Aorta (tissue), 5 donors: ENCODE measurements at places on chromosomes 6 and 20.

DNA sequence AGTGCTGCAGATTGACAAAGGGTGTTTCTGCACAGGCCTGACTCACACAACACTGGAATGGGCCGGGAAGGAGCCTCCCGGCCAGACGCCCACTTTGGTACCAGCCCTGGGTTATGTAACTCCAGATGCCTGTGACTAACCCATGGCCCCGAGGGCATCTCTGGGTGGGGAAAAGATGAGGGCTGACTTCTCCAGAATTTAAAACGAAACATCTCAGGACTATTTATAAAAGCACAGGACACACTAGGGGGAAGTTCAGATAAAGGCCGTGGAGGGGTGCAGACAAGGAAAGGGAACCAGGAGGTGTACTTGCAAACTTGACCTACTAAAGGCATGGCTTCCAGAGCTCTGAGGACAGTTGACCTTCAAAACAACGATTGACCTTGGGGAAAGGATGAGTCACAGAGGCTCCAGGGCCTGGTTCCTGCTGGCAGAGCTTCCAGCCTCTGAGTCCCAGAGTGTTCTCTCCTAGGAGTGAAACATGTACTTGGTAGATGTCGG lies 196.9 kb downstream of the NFATC2 start:
- no peak for DNase-seq
- H3K27ac ChIP-seq: no peak overlapping the region
- H3K4me1 ChIP-seq: no peaks in the 10 kb centered on the region
- no peak overlapping the region for H3K4me3 ChIP-seq
- no peaks in the 10 kb centered on the region for H3K36me3 ChIP-seq
- H3K27me3 ChIP-seq: no peaks in the 10 kb centered on the region

DNA sequence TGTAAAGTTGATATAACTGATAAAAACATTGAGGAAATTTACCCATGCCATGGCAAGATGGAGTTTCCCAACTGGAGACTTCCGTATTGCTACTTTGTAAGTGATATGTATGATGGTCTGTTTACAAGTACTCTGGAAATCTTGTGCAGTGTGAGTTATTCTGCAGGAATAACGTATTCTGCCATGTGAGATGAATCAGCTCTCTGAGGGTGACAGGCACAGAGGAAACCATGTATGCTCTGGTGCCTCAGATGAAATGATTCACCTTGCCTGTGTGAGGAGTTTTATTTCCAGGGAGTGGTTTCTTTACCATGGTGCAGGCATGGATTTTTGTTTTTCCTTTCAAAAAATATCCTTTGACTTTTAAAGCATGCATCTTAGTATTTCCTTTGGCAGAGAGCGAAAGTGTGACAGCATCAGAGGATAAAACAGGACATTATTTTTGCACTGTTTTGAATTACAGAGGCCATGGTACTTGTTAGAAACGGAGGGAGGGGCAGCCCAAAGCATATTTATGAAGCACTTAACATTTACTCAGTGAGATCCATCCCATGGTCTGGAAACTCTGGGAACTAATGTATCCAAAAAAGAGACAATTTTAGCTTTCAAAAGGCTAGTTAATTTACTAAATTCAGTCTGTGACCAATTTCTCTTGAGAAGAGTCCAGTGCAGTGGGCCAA lies 36.0 kb upstream of the MTRF1L start:
- peak overlapping the region; percentile 92 for H3K27ac ChIP-seq
- H3K4me1 ChIP-seq: no peaks in the 10 kb centered on the region
- no peaks in the 10 kb centered on the region for H3K36me3 ChIP-seq
- H3K4me3 ChIP-seq: no peak overlapping the region
- H3K27me3 ChIP-seq: no peaks in the 10 kb centered on the region

DNA sequence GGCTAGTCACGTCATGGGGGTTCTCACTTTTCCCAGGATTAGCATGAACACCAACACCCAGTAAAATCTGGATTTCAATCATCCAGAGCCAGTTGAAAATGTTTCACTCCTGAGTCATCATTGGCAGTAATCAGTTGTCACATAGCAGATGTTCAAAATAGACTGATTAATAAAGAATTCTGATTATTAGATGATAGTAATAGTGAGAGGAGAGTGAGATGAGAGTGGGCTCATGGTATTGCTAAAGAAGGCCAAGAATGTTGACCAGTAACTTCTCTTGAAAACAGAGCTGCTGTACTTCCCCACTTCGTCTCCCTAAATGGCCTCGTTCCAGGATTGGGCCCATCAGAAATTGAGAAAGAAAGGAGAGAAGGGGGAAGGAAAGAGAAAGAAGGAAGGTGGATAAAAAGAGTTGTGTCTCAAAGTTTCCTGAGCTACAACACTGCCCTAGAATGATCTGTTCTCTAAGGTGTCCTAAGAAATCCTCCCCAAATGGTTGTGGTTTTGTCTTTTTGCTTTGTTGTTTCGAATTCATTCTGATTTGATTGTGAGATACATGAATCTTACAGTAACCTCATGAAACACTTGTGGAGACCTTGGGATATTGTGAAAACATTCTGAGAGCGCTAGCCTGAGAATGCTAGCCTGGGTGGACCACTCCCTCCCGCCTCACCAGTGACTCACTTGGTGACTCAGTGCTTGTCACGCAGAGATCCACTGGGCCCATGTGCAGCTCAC lies 502.2 kb upstream of the JARID2 start:
- H3K27me3 ChIP-seq: no peaks in the 10 kb centered on the region
- H3K36me3 ChIP-seq: no peaks in the 10 kb centered on the region
- H3K4me3 ChIP-seq: no peak overlapping the region
- no peaks in the 10 kb centered on the region for H3K4me1 ChIP-seq
- DNase-seq: peak; percentile 76

DNA sequence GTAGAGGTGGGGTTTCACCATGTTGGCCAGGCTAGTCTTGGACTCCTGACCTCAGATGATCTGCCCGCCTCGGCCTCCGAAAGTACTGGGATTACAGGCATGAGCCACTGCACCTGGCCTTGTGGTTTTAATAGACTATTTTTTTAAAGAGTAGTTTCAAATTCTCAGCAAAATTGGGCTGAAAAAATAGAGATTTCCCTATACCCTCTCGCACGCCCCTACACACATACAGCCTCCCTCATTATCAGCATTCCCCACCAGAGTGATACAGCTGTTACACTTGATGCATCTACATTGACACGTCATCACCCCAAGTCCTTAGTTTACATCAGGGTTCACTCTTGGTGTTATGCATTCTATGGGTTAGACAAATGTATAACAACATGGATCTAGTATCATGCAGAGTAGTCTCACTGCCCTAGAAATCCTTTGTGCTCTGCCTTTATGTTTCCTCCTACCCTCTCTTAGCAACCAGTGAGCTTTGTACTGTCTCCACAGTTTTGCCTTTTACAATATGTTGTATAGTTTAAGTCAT lies 103.6 kb downstream of the CDYL start:
- H3K36me3 ChIP-seq: no peaks in the 10 kb centered on the region
- H3K4me3 ChIP-seq: no peak overlapping the region
- DNase-seq: no peak
- no peaks in the 10 kb centered on the region for H3K4me1 ChIP-seq
- H3K27ac ChIP-seq: no peak overlapping the region

DNA sequence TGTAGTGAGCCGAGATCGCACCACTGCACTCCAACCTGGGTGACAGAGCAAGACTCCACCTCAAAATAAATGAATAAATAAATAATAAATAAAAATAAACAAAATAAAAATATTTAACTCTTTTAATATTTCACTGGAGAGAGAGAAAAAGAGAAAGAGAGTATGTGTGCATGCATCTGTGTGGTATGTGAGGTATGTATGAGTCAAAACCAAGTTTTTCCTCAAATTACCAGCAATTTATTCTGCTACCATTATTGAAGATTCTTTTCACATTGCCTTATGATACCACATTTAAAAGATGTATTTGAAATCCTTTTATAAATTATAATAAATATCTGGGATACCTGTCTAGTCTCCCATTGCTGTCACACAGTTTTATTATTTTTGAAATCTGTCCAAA lies 122.1 kb downstream of the CD164 start:
- no peaks in the 10 kb centered on the region for H3K36me3 ChIP-seq
- no peak overlapping the region for H3K4me3 ChIP-seq
- H3K4me1 ChIP-seq: no peaks in the 10 kb centered on the region
- H3K27me3 ChIP-seq: no peaks in the 10 kb centered on the region
- no peak overlapping the region for H3K27ac ChIP-seq

DNA sequence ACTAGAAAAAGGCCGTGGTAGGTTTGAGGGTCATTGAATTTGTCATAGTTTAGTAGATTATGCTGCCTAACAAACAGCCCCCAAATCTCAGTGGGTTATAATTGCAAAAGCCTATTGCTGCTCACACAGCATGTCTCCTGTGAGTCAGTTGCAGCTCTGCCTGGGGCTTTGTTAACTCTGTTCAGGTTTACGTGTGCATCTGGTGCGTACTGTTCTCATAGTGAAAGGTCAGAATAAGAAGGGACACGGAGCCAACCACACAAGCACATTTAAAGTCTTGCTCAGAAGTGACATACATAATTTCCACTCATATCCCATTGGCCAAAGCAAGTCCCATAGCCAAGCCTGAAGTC lies 48.1 kb upstream of the BMP2 start:
- no peaks in the 10 kb centered on the region for H3K27me3 ChIP-seq
- H3K27ac ChIP-seq: no peak overlapping the region

GRCh38 chr6:81480139-81480538 lies 272.3 kb downstream of the TENT5A start:
- H3K36me3 ChIP-seq: no peaks in the 10 kb centered on the region
- H3K4me1 ChIP-seq: no peaks in the 10 kb centered on the region
- DNase-seq: no peak
- no peaks in the 10 kb centered on the region for H3K27me3 ChIP-seq

- no peak overlapping the region for H3K4me3 ChIP-seq
- no peak for DNase-seq
Measured at GRCh38 chr6:55528624-55529023, 50.4 kb downstream of the HMGCLL1 start.

- H3K27ac ChIP-seq: no peak overlapping the region
- DNase-seq: no peak
- no peak overlapping the region for H3K4me3 ChIP-seq
- H3K36me3 ChIP-seq: no peaks in the 10 kb centered on the region
- no peaks in the 10 kb centered on the region for H3K4me1 ChIP-seq
- H3K27me3 ChIP-seq: no peaks in the 10 kb centered on the region
Measured at GRCh38 chr20:38880952-38881735, 45.1 kb upstream of the FAM83D start.

DNA sequence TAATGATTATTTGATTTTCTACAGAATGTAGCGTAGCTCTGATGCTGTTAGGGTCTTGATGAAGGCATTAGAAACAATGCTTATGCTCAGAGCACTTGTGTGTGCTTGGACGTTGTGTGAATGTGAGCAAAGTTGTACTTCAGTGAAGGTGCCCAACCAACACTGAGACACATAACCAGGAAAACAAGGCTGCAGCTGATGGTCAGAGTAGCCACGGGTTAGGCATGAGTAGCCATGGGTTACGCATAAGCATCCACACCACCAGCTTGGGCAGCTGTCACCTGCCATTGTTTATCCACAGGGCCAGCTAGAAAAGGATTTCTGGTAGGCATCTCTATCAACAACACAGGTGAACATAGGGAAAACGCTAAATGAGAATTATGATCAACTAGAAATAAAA lies 326.6 kb downstream of the NRN1 start:
- H3K27ac ChIP-seq: no peak overlapping the region
- DNase-seq: no peak
- no peak overlapping the region for H3K4me3 ChIP-seq
- no peaks in the 10 kb centered on the region for H3K36me3 ChIP-seq

DNA sequence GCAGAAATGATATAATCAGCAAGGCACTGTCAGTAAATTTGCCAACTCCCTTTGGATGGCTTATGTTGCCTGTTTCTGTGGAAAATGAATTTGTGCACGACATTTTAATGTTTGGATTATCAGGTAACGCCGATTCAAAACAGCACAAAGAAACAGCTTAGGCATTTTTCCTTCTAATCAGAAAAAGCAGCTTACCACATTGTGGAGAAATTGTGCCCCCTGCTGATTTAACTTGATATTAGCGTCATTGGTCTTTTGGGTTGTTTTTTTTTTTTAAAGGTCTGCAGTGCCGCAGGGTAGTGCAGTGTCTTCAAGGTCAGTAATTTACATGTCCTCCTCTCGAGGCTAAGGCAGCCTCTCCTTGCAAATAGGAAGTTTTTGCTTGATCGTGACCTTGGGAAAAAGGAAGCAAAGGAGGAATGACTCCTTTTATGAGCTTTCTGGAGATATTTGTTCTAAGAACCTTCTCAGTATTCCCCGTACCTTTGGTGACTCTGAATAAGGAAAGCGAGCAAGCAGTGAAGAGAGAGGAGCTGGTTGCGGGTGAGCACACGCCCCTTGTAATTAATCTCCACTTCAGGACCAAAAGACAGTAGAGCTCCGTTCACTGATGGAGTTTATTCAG lies 79.1 kb downstream of the ELOVL4 start:
- no peak overlapping the region for H3K27ac ChIP-seq
- H3K4me3 ChIP-seq: no peak overlapping the region
- no peaks in the 10 kb centered on the region for H3K36me3 ChIP-seq

DNA sequence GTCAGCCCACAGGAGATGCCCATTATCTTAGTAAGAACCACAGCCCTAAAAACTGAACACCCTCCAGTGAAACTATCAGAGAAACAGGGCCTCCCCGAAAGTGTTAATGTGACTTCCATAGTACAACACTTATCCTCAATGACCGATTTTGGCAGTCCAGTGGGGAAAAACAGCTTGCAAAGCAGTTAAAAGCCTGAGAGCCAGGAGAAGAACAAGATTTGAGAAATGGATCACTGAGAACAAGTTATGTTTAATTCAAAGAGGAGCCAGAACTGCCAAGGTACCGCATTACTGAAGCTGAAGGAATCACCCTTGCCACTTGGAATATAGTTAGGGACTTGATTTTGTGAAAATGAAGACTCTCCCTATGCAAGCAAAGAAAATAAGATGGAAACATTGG lies 236.9 kb downstream of the QKI start:
- H3K27me3 ChIP-seq: no peaks in the 10 kb centered on the region
- H3K4me3 ChIP-seq: no peak overlapping the region
- no peak for DNase-seq
- no peaks in the 10 kb centered on the region for H3K36me3 ChIP-seq

GRCh38 chr6:105270511-105270910 lies 90.7 kb upstream of the POPDC3 start:
- no peaks in the 10 kb centered on the region for H3K4me1 ChIP-seq
- H3K27me3 ChIP-seq: no peaks in the 10 kb centered on the region
- H3K4me3 ChIP-seq: no peak overlapping the region
- no peak overlapping the region for H3K27ac ChIP-seq
- no peak for DNase-seq

GRCh38 chr6:143695130-143695968 lies 17.6 kb downstream of the PHACTR2 start:
- H3K27ac ChIP-seq: peak overlapping the region; percentile 71
- DNase-seq: no peak
- no peaks in the 10 kb centered on the region for H3K36me3 ChIP-seq
- H3K4me1 ChIP-seq: peaks cover 3% of the 10 kb centered on the region

DNA sequence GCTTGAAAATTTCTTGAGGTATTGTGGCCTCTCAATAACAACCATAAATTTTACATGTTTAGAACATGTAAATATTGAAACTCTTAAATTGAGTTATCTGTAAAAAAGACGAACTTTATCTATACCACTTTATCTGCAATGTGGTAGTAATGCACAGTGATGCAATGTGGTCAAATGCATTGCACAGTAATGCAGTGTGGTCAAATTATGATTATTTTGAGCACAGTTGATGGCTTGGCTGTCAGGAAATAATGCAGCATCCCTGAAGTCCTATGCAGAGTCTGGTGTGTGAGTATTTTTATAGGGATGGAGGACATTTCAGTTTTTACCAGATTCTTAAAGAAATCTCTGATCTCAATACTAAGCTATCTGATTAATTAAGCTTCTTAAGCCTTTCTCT lies 5.1 kb downstream of the TTK start:
- H3K27me3 ChIP-seq: no peaks in the 10 kb centered on the region
- H3K27ac ChIP-seq: no peak overlapping the region
- H3K4me1 ChIP-seq: no peaks in the 10 kb centered on the region
